ENCODE measurements at places on chromosomes 7 and 10.

DNA sequence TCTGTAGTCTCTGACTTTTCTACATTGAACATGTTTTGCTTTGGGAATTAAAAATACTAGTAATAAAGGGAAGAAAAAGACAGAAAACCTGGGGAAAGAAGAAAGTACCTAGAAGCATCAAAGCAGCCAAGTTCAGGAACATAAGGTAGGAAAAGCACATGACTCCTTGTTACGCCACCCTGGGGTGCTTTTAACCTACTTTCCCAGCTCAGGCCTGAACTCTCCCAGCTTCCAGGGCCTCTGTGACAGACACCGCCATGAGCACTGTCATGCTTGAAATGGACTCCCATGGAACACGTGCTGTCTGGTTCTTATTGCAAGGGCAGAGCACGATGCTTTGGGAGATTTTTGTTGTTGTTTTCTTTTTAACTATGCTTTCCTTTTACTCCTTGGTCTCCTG, 11.4 kb downstream of the ACTR1A start:
- DNase-seq = no peak

DNA sequence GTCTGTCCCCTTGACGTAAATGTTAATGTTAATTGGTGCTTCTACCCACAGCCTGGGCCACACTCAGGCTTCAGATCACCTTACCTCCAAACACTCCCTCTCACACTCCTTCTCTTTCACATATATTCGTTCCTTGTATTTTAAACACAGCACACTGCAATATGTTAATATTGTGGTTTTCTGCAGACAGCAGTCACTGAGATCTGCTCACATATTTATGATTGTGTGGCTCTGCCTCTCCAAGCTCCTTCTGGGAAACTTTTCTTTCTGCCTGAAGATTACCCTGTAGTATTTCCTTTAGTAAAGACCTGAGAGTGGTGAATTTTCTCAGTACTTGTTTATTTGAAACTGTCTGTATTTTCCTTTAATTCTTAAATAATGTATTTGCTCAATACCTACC, 104.7 kb downstream of the VWC2 start:
- no peak for DNase-seq

GRCh38 chr7:140144821-140145220, 32.0 kb downstream of the KDM7A start:
- no peak for DNase-seq

DNA sequence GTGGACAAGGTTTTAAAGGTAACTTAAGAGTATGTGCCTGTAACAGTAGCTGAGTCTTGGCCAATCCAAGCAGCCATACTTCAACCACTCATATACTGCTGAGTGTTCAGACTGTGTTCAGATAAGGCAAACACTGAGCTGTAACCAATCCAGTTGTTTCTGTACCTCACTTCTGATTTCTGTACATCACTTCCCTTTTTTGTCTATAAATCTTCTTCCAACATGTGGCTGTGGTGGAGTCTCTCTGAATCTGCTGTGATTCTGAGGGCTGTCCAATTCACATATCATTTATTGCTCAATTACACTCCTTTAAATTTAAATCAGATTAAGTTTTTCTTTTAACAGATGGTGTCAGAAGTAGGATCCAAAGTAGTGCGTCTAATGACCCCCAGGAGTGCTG, 149.5 kb upstream of the PHF14 start:
- DNase-seq = no peak

DNA sequence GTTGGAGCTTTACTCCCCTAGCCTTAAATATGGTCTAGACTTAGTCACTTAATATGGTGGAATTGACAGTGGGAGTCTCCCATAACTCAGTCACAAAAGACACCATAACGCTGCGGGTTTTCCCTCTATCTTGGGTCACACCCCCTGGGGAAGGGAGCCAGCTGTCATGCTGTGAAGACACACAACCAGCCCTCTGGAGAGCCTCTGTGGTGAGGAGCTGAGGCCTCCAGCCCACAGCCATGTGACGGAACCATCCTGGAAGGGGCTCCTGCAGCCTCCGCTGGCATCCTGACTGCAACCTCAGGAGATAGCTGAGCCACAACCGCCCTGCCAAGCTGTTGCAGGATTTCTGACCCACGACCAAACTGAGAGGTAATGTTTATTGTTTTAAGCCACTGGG, 37.9 kb downstream of the PAXIP1 start:
- no peak for DNase-seq

DNA sequence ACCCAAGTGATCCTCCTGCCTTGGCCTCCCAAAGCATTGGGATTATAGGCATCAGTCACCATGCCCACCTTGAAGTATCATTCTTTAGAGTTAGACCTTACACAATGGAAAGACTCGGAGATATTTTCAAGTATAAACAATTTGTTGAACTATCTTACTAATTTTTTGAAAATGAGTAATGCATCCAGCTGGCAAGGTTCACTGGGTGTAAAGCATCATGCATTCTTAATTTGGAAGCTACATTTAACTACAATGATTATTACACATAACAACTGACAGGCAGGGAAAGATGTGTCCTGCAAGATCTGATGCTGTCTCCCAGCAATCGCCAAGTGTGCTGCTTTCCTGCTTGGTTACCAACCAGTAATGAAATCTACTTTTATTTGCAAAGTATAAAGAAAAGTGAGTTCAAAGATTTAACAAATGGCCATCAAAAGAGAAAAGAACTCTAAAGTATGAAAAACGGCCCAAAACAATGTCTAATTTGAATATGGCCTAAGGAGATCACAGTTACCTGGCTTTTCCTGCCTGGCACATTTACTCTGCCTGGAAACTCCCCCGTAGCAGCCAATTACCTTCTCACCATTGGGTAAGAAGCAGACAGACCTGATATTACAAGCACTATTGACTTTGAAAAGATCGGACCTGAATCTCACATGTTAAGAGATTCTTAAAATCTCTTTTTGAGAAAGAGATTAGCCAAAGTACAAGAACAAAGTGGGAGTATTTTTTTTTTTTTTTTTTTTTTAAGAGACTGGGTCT, 59.3 kb upstream of the NMT2 start:
- no peak for DNase-seq

All from nucleus accumbens (tissue), 56 donors.